Activated T-helper 1 cell treated with anti-CD3 and anti-CD28 coated beads, Interleukin-12 subunit alpha, Interleukin-12 subunit beta, Interleukin-2, Interleukin-4 antibody, amounts not matched to agents 30 ng/mL and 10 ng/mL and 1 ng/mL, durations not matched to agents 14 hours and 24 hours and 36 hours (primary cell): ENCODE measurements at places on chromosomes 6 and 20. TPM values are rescaled to one million over a fixed set of nuclear protein-coding genes. Genes with fewer than 3 reads are reported as not detected.

ZNF343 gene
- total RNA-seq: 18.2 and 21.6 TPM in 2 replicates

C6orf58 gene
- 0.16 TPM in 1 of 2 replicates, not detected in the other for total RNA-seq

RBM39 gene
- 349 and 357 TPM in 2 replicates for total RNA-seq

APOM gene
- total RNA-seq: 1.8 and 3.7 TPM in 2 replicates

ADGRF5 gene
- not detected in 2 replicates for total RNA-seq

RAET1L gene
- not detected in 2 replicates for total RNA-seq
